Peyer's patch (tissue), 4 donors: ENCODE measurements at places on chromosomes 16 and 17. TPM values are rescaled to one million over a fixed set of nuclear protein-coding genes. Genes with fewer than 3 reads are reported as not detected.
A peak's percentile ranks its signal among the peaks of the same experiment; 100 is the strongest.

GRCh38 chr17:81371910-81372760 is 23.1 kb upstream of the BAHCC1 start:
- H3K27ac ChIP-seq: peak overlapping the region; percentile 35
- no peaks in the 10 kb centered on the region for H3K4me1 ChIP-seq
- DNase-seq: no peak
- H3K4me3 ChIP-seq: no peak overlapping the region
- H3K27me3 ChIP-seq: no peaks in the 10 kb centered on the region

- H3K36me3 ChIP-seq: no peaks in the 10 kb centered on the region
- DNase-seq: no peak
- no peaks in the 10 kb centered on the region for H3K4me1 ChIP-seq
- no peak overlapping the region for H3K27ac ChIP-seq
- H3K4me3 ChIP-seq: no peak overlapping the region
- no peaks in the 10 kb centered on the region for H3K27me3 ChIP-seq
Measured at GRCh38 chr16:78405040-78405439, 305.6 kb downstream of the WWOX start.

DNA sequence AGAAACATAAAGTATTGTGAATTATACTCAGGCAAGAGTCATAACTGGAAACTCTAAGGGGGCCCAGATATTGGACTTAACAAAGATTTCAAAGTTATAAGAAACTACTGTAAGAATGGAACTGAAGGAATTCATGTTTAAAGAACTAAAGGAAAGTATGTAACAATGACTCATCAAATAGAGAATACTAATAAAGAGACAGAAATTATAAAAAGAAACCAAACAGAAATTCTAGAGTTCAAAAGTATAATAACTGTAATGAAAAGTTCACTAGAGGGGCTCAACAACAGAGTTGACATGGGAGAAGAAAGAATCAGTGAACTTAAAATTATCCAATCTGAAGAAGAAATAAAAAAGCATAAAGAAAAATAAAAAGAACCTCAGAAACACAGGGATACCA is 55.4 kb downstream of the ADCY9 start:
- no peak overlapping the region for H3K4me3 ChIP-seq
- H3K4me1 ChIP-seq: no peaks in the 10 kb centered on the region

The PIP4K2B gene
- total RNA-seq: 61.9 TPM

The IST1 gene
- 274 TPM for total RNA-seq

- peaks cover 72% of the 10 kb centered on the region for H3K4me1 ChIP-seq
- peak; percentile 79 for DNase-seq
- H3K27me3 ChIP-seq: peaks cover 34% of the 10 kb centered on the region
- peak within 1 kb of the TSS; percentile 94 for H3K27ac ChIP-seq
Measured at GRCh38 chr17:2054512-2055291, at the start of gene HIC1. HIC1 (plus strand) TSS chr17:2055103; CDS start chr17:2056691, 1,588 bp downstream.

GRCh38 chr17:58728798-58729197 is 26.9 kb upstream of the PPM1E start:
- no peaks in the 10 kb centered on the region for H3K27me3 ChIP-seq
- DNase-seq: no peak
- H3K4me3 ChIP-seq: no peak overlapping the region

GRCh38 chr16:47492428-47493377 is 31.6 kb downstream of the PHKB start:
- no peaks in the 10 kb centered on the region for H3K4me1 ChIP-seq
- peak overlapping the region; percentile 76 for H3K27ac ChIP-seq
- H3K36me3 ChIP-seq: no peaks in the 10 kb centered on the region
- DNase-seq: peak; percentile 64
- no peaks in the 10 kb centered on the region for H3K27me3 ChIP-seq

The HSD17B1 gene
- total RNA-seq: 3.9 TPM

- DNase-seq: no peak
- H3K27me3 ChIP-seq: no peaks in the 10 kb centered on the region
- H3K4me1 ChIP-seq: peaks cover 8% of the 10 kb centered on the region
- no peak overlapping the region for H3K4me3 ChIP-seq
Measured at GRCh38 chr16:2042986-2043666, 4.5 kb downstream of the NTHL1 start.

The KRTAP4-3 gene
- not detected for total RNA-seq

The KIF19 gene
- total RNA-seq: 31.4 TPM

DNA sequence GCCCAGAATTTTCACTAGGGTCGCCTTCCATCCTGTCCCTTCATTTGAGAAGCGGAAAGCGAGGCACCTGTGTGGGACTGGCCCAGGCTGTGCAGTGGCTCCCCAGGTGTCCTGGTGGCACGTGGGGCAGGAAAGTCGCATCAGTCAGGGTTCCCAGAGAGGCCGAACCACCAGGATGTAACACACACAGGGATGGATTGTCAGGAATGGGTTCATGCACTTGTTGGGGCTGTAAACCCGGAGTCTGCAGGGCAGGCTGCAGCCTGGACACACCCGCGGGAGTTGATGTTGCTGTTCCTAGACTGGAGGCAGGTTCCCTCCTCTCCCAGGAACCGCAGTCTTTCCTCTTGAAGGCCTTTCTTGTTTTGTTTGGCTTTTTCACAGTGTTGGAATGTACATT is 30.7 kb upstream of the RPTOR start:
- no peaks in the 10 kb centered on the region for H3K36me3 ChIP-seq
- H3K27me3 ChIP-seq: no peaks in the 10 kb centered on the region
- H3K4me3 ChIP-seq: no peak overlapping the region
- DNase-seq: no peak

- no peak for DNase-seq
- peak overlapping the region; percentile 45 for H3K27ac ChIP-seq
- no peaks in the 10 kb centered on the region for H3K36me3 ChIP-seq
- H3K4me3 ChIP-seq: no peak overlapping the region
- H3K4me1 ChIP-seq: peaks cover 4% of the 10 kb centered on the region
- H3K27me3 ChIP-seq: no peaks in the 10 kb centered on the region
Measured at GRCh38 chr16:21611556-21612384, 12.4 kb downstream of the METTL9 start.

DNA sequence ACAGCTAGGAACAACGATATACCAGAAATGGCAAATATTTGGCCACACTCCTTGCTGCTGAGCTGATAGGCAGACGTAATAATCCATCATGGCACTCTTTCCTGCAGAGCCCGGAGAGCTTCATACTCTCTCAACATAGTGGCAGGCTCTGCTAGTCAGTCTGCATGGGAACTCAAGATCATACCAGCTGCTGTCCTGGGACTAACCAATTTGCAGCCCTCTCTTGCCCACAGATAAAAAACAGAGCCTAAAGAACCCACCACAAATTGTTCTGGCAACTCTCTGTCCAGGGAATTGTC is 13.5 kb downstream of the GSDMB start:
- no peak overlapping the region for H3K27ac ChIP-seq
- H3K4me3 ChIP-seq: no peak overlapping the region
- no peak for DNase-seq
- H3K27me3 ChIP-seq: no peaks in the 10 kb centered on the region
- no peaks in the 10 kb centered on the region for H3K4me1 ChIP-seq

DNA sequence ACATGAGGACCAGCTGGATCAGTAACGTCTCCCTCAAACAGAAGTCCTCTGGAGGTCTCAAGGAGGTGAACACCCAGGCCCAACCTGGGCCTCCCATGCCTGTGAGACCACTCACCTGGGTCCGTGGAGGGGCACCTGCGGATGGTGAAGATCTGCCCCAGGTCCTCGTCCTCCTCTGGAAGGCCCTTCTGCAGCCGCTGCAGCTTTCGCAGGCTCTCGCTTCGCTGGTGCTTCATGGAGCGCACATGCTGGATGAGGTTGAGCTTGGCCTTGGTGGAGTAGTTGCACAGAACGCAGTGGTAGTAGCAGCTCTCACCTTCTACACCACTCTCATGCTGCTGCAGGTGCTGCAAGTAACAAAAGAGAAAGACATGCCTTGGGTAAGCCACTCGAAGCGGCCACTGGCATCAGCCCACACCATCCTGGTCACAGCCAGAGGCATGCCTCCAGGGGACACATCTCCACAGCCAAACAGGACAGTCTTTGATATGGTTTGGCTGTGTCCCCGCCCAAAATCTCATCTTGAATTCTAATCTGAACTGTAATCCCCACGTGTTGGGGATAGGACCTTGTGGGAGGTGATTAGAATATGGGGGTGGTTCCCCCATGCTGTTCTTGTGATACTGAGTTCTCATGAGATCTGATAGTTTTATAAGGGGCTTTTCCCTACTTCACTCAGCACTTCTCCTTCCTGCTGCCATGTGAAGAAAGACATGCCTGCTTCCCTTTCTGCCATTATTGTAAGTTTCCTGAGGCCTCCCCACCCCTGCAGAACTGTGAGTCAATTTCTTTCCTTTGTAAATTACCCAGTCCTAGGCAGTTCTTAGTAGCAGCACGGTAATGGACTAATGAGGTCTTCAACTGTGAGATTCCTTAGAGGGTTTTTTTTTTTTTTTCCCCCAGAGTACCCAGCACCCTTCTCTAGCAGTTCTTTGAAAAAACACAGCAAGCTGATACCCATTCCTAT is 158.0 kb downstream of the ZFHX3 start:
- DNase-seq: no peak
- H3K36me3 ChIP-seq: no peaks in the 10 kb centered on the region
- H3K27ac ChIP-seq: no peak overlapping the region

DNA sequence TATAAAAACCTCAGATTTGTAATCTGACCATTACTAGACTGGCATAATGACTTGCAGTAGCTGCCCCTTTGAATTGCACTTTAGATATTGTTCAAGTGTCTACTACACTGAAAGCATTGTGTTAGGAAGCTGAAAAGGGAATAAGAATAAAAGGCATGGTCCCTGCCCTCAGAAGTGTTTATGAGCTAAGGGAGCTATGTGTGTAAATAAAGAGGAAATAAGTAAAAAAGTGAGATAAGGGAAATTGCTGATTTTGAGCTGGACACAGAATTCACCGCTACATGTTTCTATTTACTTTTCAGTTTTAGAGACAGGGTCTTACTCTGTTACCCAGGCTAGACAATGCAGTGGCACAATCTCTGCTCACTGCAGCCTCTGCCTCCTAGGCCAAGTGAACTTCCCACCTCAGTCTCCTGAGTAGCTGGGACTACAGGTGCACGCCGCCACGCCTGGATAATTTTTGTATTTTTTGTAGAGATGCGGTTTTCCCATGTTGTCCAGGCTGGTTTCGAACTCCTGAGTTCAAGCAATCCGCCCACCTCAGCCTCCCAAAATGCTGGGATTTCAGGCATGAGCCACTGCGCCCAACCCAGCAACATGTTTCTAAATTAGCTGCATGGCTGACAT is 57.0 kb downstream of the GRB2 start:
- no peaks in the 10 kb centered on the region for H3K36me3 ChIP-seq
- no peak overlapping the region for H3K27ac ChIP-seq
- H3K27me3 ChIP-seq: no peaks in the 10 kb centered on the region
- peak; percentile 47 for DNase-seq
- H3K4me3 ChIP-seq: no peak overlapping the region
- H3K4me1 ChIP-seq: peaks cover 44% of the 10 kb centered on the region

DNA sequence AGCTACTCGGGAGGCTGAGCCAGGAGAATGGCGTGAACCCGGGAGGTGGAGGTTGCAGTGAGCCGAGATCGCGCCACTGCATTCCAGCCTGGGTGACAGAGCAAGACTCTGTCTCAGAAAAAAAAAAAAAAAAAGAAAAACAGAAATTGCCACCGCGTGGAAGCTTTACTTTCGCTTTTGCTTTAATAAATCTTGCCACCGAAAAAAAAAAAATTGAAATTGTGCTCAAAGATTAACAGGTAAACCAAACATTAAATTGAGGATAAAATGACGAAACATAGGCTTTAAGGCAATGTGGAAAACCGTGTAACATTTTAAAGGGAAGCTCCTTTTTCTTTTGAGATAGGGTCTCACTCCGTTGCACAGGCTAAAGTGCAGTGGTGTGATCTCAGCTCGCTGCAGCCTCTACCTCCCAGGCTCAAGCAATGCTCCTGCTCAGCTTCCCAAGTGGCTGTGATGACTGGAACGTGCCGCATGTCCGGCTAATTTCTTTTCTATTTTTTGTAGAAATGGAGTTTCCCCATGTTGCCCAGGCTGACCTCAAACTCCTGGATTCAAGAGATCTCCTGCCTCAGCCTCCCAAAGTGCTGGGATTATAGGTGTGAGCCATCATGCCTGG is 40.1 kb downstream of the ZNF276 start:
- no peaks in the 10 kb centered on the region for H3K27me3 ChIP-seq
- peak overlapping the region; percentile 56 for H3K27ac ChIP-seq
- H3K36me3 ChIP-seq: no peaks in the 10 kb centered on the region
- peak overlapping the region; percentile 31 for H3K4me3 ChIP-seq

GRCh38 chr17:29156781-29157180 is 23.4 kb downstream of the MYO18A start:
- H3K36me3 ChIP-seq: no peaks in the 10 kb centered on the region
- peak overlapping the region; percentile 70 for H3K27ac ChIP-seq
- no peak overlapping the region for H3K4me3 ChIP-seq
- no peaks in the 10 kb centered on the region for H3K27me3 ChIP-seq
- peaks cover 9% of the 10 kb centered on the region for H3K4me1 ChIP-seq

- no peaks in the 10 kb centered on the region for H3K4me1 ChIP-seq
- no peak overlapping the region for H3K4me3 ChIP-seq
- H3K36me3 ChIP-seq: no peaks in the 10 kb centered on the region
- no peak overlapping the region for H3K27ac ChIP-seq
- no peak for DNase-seq
Measured at GRCh38 chr16:82152196-82152595, 17.8 kb downstream of the MPHOSPH6 start.

DNA sequence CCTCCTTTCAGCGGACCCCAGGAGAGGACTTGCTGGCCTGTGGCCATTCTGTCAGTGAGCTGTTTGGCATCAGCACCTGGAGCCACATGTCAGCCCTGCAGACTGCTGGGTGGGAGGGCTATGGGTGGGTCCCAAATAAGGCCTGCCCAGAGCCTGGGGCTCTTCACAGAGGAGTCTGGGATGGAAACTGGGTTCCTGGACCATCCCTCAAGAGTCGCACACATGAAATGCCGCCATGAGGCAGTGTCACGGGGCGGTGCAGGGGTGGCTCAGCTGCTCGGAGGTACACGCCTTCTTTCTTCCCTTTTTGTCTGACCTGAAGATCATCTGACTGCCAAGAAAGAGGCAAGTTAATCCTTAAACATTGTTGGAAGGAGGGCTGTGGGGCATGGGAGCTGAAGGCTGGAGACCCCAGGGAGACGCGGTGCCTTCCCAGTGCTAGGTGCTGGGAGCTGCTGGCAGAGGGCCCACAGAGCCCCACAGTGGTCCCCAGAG is 14.8 kb downstream of the MPRIP start:
- H3K27me3 ChIP-seq: no peaks in the 10 kb centered on the region
- no peak overlapping the region for H3K27ac ChIP-seq
- peak; percentile 37 for DNase-seq

- no peaks in the 10 kb centered on the region for H3K4me1 ChIP-seq
- H3K4me3 ChIP-seq: no peak overlapping the region
- H3K27ac ChIP-seq: no peak overlapping the region
- no peaks in the 10 kb centered on the region for H3K27me3 ChIP-seq
Measured at GRCh38 chr17:32453370-32453769, 9.1 kb downstream of the PSMD11 start.

The MAF gene
- total RNA-seq: 390 TPM

GRCh38 chr16:66003201-66003600 is 363.3 kb upstream of the CDH5 start:
- no peak overlapping the region for H3K27ac ChIP-seq
- no peaks in the 10 kb centered on the region for H3K4me1 ChIP-seq
- no peak overlapping the region for H3K4me3 ChIP-seq
- no peaks in the 10 kb centered on the region for H3K27me3 ChIP-seq

The TAT gene
- 5.8 TPM for total RNA-seq

GRCh38 chr17:19418251-19418992 is 7.4 kb downstream of the RNF112 start:
- H3K27ac ChIP-seq: no peak overlapping the region
- no peaks in the 10 kb centered on the region for H3K27me3 ChIP-seq
- no peak for DNase-seq
- H3K36me3 ChIP-seq: no peaks in the 10 kb centered on the region
- no peak overlapping the region for H3K4me3 ChIP-seq
